Central memory CD8-positive, alpha-beta T cell (primary cell): ENCODE measurements at places on chromosomes 16 and 17.

- no peak for DNase-seq
Observed at GRCh38 chr16:11314309-11314894, 30.9 kb upstream of the RMI2 start.

DNA sequence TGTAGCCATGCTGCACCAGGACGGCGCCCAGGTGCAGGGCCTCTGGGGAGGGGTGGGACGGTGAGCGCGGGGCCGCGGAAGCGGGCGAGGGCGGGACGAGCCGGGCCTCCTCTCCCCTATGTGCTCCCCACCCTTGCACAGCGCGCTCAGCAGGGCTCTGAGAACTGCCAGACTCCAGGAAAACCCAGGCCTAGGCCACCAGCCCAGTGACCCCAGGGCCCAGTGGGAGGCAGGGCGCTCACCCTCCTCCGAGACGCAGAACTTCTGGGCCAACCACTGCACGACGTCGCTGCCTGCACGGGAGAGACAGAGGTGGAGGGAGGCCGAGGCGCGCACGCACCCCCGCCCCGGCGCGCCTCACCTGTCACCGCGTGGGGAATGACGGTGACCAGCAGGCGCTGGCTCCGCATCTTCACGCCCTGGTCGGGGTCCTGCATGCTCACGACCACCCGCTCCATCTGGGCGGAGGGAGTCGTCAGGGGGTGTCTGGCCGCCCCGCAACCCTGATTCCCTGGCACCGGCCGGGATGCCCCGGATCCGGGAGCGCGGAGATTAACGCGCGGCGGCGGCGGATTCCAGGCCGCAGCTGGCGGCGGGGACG, 603 bp downstream of the RGS11 start:
- no peak for DNase-seq

DNA sequence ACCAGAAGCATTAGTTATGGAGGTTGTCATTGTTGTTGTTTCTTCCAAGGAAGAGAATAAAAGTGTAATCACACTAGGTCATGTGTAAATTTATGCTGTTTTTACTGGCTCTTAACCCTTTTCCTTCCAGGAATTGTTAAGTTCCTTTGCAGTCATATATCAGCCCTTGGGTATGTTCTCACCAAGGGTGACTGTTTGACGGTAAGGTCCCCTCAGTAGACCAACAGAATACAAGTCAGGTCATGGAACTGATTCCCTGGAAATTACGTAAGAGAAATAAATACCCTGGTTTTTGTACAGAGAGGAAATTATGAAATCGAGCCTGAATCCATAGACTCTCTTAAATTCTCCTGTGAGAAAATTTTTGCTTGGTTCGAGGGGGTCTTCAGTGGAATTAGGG, 11.2 kb upstream of the KCNJ2 start:
- DNase-seq, result no peak

DNA sequence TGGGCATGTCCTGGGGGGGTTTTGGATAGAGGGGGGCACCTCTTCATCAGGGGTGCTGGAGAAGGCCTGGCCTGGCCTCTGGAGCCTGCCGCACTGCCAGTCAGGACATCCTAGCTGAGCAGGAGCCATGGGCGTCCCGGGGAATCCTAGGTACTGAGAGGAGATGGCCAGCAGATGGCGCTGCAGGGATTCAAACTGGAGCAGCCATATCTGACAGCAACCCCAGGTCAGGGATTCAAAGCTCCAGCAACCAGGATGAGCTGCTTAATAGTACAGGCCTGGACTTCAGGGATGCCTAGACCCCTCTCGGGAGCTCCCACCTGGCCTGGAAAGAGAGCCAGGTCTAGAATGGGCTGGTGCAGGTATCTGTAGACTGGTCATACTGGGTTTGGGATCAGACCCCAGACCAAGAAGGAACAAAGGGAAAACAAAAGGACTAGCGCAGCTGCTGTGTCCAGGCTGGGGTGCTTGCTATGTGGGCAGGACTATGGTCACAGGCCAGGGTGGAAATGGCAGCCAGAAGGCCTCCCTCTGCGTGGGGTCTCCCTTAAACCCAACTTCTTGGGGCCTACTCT, 306.9 kb upstream of the RBFOX1 start:
- no peak for DNase-seq

DNA sequence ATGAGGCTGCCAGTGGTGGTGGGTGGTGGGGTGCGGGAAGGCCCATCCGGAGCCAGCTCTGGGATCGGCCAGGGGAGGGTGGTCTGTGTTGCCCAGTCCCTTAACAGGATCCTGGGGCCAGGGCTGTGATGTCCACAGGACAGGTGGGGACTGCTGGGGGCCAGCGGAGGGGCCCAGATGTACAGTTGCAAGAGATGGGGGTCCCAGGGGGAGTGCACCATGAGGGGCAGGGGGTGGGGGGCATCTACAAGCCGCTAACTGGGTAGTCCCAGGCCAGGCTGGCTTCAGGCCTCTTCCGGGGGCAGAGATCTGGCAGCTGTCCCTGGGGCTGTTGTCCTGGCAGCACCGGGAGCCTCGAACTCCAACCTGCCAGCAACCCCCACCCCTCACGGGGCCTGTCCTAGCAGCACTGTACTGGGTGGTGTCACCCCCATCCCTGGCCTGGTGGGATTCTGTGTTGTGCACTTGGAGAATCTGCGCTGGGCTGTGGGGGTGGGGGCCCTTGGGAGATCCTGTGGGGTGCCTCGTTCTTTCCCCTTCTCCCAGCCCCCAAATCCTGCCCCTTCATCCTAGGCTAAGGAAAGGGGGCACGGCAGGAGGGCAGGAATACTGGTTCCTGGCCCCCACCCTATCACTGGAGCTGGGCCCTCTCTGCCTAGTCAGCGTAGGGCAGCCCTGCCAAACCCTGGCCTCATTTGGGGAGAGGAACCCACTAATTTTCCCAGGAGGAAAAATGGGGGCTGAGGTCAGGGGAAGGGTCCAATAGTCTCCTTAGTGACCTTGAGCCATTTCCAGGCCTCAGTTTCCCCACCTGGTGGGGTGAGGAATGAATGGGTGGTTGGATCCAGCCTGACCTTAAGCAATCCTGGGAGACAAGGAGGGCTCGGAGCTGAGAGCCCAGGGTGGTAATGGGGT, 1.4 kb downstream of the MTSS2 start:
- no peak for DNase-seq

DNA sequence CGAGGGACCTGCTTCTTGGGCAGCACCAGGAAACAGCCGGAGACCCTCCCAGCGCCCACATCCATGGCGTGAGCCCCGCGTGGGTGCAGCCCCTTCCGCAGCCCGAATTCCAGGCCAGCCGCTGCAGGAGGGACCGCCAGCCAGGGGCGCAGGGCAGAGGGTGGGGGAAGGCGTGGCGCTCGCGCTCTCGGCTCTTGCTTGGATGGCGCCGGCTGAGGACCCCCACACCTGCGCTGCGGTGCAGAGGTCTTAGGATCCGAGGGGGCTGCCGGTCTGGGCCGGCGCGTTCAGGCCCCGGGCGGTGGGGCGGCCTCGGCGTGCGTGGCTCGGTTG, 28.8 kb downstream of the ACTG1 start:
- no peak for DNase-seq

DNA sequence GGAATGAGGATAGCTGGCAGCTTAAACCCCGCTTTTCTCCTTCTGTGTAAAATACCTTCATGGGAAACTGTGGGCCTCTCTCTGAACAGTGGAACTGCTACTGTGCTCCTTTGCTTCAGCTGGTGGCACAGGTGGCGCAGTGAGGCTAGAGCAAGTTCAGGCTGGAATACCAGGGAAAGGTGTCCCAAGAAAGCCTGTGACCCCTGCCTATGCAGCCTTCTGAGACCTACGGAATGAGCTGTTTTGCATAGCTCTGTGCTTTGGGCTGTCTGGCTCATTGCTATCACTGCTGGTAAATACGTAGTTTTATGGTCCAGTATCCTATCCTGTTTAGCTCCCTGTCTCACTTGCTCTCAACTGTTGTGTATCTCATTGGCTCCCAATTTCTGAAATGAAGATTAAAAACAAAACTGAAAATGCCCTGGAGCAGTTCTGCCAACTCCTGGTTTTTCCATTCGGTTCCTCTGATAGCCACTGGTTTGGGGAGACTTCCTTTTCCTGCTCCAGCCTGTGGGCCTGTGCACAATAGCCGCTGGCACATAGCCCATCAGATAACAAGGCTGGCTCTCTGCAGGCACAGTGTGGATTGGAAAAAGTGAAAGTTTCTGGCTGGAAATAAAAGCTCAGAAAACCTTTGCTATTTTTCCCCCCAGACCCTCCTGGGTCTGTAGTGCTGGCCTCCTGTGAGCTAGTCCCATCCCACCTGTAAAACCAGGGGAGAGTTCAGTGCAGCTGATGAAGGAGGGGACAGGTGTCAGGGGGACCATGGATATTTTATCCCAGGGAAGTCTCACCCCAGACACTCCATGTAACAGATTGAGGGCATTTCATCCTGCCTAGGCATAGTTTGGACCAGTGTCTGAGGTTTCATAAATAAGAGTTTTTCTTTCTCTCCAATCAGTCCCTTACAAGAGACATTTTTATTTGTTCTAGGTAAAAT, 24.0 kb downstream of the LIMD2 start:
- DNase-seq, result no peak

DNA sequence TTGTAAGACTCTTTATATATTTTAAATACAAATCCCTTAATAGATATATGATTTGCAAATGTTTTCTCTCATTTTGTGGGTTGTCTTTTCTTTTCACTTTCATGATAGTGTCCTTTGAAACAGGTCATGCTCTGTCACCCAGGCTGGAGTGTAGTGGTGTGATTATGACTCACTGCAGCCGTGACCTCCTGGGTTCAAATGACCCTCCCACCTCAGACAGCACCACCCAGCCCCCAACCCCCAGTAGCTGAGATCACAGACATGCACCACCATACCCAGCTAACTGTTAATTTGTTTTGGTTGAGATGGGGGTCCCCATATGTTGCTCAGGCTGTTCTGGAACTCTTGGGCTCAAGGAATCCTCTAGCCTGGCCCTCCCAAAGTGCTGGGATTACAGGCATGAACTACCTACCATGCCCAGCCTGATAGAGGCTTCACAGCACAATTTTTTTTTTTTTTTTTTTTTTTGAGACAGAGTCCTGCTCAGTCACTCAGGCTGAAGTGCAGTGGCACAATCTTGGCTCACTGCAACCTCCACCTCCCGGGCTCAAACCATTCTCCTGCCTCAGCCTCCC, 18.5 kb upstream of the TMIGD1 start:
- no peak for DNase-seq
